ENCODE measurements at places on chromosomes 2 and 18.

- no peak for DNase-seq
These were observed 82.2 kb downstream of the DYSF start for GRCh38 chr2:71535526-71535925.

DNA sequence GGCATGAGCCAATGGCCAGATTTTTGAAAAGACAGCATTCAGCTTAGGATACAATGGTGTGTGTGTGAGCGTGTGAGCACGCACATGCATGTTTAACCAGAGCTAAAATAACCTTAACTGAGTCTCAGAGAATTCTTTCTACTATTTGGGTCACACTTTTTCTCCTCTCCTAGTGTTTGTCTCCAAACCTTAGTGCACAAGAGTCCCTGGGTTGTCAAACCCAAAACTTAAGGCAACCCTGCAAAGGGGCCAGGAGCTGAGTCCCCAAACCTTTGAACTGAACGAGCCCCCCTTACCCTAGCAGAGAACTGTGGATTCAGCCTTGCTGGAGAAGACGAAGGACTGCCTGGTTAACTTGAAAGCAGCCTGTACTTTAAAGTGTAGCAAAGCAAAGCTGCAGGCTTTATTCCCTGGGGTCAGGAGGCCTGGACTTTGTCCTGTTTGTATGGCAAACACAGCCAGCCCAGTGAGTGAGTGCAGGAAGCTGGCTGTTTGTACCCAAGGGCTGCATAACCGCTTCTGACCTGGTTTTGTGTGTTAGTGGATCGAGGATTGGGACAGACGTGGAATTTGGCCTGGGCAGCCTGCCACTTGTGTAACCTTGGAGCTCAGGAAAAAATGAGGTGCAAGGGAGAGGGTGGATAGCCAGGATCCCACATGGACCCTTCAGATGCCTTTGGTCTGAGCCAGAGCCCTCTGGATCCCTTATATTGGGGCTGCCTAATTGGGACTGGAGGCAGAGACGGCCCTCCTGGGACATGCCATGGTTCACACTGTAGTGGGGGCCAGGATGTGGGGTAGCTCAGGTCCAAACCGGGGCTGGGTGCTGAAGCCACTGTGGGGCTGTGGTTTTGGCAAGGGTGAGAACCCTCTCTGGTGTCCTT is 6.4 kb upstream of the PSMD1 start:
- DNase-seq, result no peak

- DNase-seq, result no peak
These were observed 496.0 kb downstream of the ERBB4 start for GRCh38 chr2:212042562-212042961.

GRCh38 chr2:109216332-109216731 is 87.3 kb downstream of the SH3RF3 start:
- DNase-seq, result no peak

GRCh38 chr18:74155276-74155675 is 7.0 kb downstream of the TIMM21 start:
- no peak for DNase-seq

GRCh38 chr2:150107816-150108215 is 379.7 kb downstream of the RND3 start:
- no peak for DNase-seq

DNA sequence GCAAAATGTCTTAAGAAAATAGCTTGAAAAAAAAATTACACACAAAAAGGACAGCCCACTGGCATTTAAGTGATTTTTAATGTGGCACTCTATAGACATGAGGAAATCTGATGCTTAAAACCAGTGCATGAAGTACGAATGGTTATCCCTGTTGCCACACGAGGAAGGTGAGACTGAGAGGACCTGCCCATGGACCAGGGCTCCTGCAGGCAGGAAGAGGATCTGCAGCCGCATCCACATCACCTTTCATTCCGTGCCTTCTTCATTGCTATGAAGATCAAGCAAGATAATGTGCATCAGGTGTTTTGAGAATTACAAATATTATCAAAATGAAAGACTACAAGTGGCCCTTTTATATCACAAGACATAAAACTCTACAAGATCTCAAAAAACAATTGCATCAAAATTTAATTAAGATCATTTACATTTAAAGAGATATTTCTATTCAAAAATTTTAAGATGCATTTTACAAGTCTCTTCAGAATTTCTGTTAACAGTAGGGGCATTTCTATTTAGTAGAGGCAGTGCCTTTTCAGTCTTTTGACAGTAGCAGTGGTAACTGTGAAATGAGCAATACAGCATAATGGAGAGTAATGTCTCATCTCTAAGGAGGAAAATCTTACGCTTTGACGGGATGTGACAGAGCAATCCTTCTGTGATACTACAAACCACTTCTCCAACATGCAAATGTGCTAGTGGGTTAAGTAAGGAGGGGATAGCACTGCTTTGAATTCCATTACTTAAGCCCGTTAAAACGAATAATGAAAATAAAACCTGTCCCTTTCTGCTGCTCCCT is 83.4 kb downstream of the SLC5A7 start:
- no peak for DNase-seq

GRCh38 chr18:45958027-45958426 is 9.1 kb downstream of the EPG5 start:
- no peak for DNase-seq

GRCh38 chr2:113888641-113889470 is 1.0 kb upstream of the ACTR3 start:
- DNase-seq, result no peak

DNA sequence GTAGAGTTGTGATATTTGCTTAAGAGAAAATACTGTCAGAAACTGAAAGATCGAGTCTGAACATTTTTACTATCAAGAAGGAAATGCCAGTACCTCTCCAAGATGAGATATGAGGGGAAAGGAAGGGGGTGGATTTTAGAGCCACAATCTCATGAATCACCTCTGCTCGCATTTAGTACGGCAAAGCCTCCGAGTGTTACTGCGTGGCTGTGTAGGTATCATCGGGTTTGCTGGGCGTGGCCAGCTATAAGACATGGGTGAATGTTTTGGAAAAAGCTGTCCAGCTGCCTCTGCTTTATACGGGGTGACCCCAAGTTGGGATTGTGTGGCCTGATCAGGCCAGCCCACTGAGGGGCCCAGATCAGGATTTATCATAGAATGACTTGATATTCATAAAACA is 826.4 kb downstream of the SOCS6 start:
- no peak for DNase-seq

DNA sequence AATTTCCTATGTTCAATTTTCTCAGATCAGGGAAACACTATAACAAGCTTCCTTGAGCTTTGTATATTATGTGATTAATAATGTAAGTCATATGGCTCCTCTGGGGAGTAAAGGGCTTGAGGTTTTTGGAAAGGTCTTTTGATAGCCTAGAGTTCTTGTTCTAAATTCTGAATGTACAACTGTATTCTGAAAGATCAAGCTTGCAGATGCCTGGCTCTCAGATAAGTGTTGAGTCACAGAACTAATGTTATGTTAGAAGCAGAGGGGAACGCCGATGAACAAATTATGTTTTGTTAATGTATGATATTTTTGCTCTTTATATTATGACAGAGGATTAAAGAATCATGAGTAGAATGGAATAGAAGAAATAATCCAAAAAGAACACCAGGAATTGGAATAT is 170.1 kb downstream of the RPRM start:
- no peak for DNase-seq

- DNase-seq, result no peak
These were observed 8.4 kb upstream of the RAB10 start for GRCh38 chr2:26025509-26025908.

- DNase-seq, result no peak
These were observed 120.1 kb downstream of the ACTR3 start for GRCh38 chr2:114010001-114010400.

DNA sequence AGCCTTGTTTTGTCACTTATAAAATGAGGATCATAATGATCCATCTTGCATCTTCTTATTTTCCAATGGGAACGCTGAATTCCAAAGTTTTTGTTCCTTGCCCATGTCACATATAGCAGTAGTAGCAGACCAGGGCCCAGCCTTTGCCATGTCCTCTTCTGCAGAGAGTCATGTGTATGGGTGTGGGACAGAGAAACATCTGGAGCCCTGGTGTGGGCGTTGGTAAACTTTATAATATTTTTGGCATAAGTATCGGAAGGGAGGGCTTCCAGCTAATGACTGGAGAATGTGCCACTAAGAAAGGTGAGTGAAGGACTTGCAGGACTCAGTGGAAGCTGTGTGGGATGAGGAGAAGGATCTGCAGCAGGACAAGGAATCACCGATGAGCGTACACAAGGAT is 157.2 kb downstream of the NCKAP5 start:
- no peak for DNase-seq

DNA sequence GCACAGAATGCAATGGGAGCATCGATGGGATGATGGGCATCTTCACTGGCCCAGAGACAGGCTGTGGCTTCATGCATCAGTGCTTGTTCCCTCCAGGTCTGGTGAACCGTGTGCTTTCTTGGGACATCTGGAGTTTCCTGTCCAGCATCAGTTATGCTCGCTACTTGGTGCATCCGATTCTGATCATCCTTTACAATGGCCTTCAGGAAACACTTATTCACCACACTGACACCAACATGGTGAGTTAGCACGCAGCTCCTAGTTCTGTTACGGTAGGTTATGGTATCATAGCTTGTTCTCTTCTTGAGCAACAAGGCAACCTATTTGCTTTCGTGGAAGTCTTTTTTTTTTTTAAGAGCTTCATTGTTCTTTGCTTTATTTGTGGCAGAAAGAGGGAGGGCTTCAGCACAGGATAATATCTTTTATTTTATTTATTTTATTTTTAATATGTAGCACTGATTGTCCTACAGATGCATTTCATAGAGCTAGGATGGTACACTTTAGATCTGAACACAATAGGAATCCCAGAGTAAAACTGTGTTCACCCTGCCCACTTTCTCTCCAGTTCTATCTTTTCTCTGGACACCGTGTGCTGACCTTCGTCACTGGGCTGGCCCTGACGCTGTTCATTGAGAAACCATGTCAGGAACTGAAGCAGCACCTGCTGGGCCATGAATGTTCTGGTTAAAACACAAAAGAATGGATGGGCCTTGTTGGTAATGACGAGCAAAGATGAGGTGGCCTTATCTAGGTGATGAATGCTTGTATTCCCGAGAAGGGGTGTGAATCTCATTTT is 71.2 kb upstream of the SEC11C start:
- DNase-seq, result no peak

DNA sequence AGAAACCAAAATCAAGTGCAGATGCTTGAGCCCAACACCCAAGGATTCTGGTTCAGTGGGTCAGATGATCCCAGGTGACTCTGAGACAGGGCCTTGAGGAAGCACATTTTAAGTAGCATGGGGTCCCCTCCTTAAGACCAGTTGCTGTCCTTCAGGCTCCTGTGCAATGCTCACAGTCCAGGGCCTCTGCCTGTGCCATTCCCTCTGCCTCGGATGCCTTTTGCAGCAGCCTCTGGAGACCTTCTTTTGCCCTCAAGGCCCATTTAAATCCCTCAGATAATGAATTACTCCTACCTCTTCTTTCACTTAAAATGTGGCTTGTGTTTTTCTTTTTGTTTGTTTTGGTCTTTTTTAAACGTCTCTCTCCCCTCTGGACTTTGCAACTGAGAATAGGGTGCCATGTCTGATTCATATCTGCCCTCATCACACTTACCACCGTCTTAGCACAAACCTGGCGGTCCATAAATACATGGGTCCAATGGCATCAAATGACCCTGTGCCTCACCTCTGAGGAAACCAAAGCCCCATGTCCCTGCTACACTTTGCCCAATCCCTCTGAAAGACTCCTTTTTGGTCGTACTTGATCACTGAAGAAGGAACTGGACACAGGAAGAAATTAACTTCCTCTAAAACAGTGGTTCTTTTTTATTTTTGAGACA is 14.2 kb downstream of the ACTG2 start:
- no peak for DNase-seq

- DNase-seq, result no peak
These were observed 249.9 kb upstream of the RBBP8 start for GRCh38 chr18:22683196-22683676.

DNA sequence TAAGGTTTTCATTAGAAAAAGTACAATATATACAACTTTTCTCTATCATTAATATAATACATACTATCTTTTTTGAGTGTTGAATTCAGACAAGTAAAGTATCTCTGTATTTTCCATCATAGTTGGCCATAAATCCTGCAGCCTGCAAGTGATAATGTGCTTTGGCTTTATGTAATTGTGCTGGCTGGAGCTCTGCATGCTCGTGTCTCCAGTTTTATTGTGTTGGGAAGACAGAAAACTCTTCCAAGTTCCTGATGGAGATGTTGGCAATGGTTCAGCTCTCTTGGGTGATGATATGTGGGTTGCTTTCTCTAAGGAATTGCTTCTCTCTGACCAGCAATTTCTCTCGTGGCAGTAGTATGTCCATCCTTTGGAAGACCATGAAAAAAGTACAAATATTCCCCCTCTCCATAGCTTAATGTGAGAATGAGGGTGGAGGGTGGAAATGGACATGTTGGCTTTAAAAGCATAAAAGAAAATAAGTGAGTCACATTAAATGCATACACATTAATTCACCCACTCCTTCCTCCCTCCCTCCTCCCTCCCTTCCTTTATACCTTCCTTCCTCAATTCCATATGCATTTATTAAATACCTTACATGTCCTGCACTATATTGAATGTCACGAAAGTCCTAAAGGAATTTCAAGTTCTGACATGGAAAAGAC is 344.2 kb downstream of the MTX2 start:
- DNase-seq, result no peak

- no peak for DNase-seq
These were observed 1.7 kb upstream of the AQP12A start for GRCh38 chr2:240689975-240690374.
